ENCODE measurements at places on chromosomes 4 and X.

DNA sequence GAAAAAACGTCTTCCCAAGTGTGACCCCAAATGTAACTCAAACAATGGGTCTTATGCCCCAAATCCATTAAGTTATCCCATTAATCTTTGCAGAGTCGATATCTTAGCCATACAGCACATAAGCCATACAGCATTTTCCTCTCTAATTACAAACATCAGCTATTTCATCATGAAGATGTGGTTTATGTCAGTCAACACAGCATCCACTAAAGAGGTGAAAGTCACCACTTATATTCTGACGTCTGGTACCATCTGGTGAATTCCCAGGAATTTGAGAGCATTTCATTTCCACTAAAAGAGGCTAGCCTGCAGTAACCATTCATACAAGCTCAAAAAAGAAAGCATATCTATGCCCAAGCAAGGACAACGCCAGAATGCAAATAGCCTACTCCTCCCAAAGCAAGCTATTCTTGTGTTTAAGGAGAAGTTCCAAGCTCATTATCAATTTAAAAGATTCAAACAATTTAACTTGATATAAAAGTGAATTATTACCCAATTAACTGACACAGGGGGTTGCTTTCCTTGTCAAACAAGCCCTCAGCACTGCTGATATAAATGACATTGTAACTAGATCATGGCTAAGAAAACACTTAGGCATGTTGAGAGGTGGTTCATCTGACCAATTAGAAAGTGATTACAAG lies 203.3 kb downstream of the ANTXR2 start:
- no peak for DNase-seq

GRCh38 chr4:185374573-185374972 lies 21.2 kb downstream of the LRP2BP start:
- no peak for DNase-seq

GRCh38 chrX:12825801-12826200 lies 34.6 kb downstream of the PRPS2 start:
- DNase-seq: no peak

GRCh38 chr4:98444371-98444770 lies 183.2 kb downstream of the RAP1GDS1 start:
- no peak for DNase-seq

- no peak for DNase-seq
Observed at GRCh38 chr4:2352729-2353221, 65.7 kb downstream of the ZFYVE28 start.

- no peak for DNase-seq
Observed at GRCh38 chr4:4969298-4969697, 50.0 kb downstream of the CYTL1 start.

DNA sequence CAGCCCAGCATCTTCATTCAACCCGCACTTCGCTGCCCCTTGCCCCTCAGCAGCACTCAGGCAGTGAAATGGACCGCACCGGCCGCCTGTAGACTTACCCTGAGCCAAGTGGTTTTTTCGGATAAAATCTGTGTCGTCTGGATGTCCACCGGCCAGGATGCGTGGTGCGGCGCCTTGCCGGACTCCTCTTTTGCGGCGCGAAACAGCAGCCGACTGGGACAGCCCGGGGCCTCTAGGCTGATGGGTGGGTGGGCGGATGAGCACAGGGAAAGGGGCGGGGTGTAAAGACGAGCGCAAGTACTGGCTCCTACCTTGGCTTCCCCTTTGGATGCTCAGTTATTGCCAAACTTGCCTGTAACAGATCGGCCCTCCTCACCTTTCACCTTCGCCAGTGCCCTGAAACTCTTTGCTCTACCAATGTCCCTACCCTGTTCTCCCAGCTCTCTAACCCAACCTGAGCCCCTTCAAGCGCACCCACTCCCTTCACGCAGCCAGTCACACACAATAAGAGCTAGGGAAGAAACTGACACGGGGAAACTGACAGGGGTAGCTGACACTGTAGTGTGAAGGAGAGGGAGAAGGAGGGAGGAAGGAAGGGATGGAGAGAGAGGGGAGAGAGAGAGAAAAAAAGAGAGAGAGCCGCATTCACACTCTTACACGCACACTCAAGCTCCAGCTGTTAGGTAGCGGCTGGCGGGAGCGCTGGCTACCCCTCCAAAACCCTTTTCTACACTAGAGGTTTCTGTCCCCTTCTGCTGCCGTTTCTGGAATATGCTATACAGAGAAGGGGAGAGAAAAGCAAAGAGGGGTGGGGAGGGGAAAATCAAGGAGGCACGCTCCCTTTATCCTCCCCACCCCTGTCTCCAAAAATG lies 559 bp downstream of the TRPC5 start:
- no peak for DNase-seq

DNA sequence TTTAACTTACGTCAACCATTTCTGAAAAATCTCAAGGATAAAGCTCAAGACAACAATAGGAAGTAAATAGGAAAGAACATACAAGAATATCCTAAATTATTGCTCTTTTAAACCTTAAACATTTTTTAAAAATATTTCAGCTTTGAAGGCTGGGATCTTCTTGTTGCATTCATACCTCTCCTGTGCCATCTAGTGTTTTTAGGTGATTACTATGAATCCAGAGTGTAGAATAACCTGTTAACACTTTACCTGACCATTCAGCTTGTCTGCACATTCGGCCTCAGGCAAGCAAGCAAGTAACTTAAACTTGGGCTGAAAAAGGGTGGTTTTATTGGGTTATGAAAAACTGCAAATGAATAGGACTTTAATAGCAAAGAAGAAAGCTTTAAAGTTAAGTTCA lies 507.8 kb upstream of the INTU start:
- DNase-seq: no peak

GRCh38 chr4:129246910-129247461 lies 151.0 kb downstream of the C4orf33 start:
- DNase-seq: no peak

Data from activated gamma-delta T cell treated with Interleukin-2 at 50 U/mL for 16 hours (primary cell).